ENCODE measurements at places on chromosomes 4 and X.

GRCh38 chrX:104428231-104428630 is 137.8 kb upstream of the IL1RAPL2 start:
- no peak for DNase-seq

- DNase-seq: no peak
Observed at GRCh38 chrX:68938244-68939004, 109.6 kb downstream of the EFNB1 start.

- no peak for DNase-seq
Observed at GRCh38 chr4:152112887-152113286, 352.1 kb upstream of the GATB start.

GRCh38 chrX:149984411-149984810 is 46.1 kb upstream of the EOLA2 start:
- DNase-seq: no peak

DNA sequence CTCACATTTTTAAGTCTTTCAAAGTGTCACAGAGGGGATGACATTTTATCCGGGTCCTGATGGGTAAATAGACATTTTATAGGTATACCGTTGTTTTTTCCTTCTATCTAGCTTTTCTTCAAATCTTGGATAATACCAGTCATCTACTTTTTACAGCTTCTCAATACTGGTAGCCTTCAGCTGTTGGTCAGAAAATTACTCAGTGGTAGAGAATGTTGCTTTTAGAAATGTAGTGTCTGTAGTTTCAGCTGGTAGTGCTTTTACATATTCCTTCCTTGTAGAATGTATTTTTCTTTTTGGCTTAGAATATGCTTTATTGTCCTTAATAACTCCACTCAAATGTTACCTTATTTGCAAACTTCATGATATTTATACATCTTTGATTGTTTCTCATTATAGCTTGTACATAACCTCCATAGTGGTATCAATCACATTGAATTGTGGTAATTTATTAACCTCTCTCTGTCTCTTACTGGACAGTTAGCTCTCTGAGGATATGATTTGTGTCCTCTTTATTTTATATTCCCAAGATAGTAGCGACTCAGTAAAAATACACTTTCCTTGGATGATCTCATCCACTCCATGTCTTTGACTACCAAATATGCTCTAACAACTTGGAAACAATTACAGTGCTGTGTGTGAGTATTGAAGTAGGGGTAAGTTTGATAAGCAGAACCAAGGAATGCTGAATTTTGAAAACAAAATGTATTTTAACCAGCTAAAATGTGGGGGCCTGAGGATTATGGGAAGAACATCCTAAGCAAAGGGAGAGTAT is 53.8 kb downstream of the RAP1GDS1 start:
- no peak for DNase-seq

GRCh38 chr4:151325111-151325948 is at the start of gene SH3D19:
TSS of gene SH3D19 (minus strand) at chr4:151325605. CDS start at chr4:151325352, 253 bp downstream.
- no peak for DNase-seq

DNA sequence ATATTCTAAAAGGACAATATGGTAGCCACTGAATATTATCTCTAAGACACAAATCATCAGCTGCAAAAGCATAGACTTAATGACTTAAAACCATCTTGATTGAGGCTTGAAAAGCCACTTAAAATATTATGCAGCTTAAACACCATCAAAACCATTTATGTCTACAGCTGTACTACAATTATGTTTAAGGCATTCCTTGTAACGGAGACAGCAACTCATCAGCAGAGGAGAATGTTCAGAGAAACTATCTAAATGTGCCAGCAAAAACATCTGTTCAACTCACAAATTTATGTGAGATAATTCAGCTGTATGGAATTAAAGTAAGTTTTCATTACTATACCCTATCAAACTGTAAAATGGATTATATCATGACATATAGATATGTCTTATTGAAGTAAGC is 147.9 kb upstream of the CTSO start:
- DNase-seq: no peak

- DNase-seq: peak; percentile 72
Observed at GRCh38 chr4:86935853-86936733, 1.3 kb downstream of the AFF1 start.

- DNase-seq: no peak
Observed at GRCh38 chr4:89158884-89159503, 47.7 kb downstream of the TIGD2 start.

- no peak for DNase-seq
Observed at GRCh38 chrX:40227125-40227524, 129.4 kb upstream of the BCOR start.

DNA sequence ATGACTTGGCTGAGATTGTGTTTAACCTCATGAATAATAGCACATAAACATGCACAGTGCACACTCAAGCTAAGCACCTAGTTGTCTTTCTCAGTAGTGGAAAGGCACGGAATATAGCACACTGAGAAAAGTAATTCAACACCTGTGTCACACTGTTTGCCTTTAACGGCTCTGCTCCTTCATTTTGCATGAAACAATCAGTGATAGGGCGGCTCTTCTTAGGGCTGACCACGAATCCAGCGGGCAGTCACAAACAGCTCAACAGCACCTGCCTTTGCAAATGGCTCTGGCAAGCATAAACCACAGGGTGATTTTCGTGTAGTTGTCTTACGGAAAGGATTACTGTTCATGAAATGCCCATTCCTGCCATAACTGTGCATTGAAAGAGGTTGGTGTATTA is 954.0 kb upstream of the TENM3 start:
- no peak for DNase-seq

DNA sequence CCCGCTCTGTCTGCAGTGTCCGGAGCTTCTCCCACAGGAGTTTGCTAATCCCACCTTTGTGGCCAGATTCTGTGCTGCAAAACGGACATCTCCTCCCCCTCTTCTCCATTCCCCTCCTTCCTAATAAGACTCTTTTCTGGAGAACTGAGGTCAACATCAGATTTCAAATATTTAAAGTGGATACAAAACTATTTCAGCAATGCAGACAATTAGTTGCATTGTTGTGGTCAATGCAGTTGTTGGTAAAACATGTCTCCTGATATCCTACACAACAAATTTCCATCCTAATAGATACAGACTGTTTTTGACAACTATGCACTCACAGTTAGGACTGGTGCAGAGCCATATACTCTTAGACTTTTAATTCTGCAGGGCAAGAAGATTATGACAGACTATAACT is 5.1 kb upstream of the MCUB start:
- no peak for DNase-seq

DNA sequence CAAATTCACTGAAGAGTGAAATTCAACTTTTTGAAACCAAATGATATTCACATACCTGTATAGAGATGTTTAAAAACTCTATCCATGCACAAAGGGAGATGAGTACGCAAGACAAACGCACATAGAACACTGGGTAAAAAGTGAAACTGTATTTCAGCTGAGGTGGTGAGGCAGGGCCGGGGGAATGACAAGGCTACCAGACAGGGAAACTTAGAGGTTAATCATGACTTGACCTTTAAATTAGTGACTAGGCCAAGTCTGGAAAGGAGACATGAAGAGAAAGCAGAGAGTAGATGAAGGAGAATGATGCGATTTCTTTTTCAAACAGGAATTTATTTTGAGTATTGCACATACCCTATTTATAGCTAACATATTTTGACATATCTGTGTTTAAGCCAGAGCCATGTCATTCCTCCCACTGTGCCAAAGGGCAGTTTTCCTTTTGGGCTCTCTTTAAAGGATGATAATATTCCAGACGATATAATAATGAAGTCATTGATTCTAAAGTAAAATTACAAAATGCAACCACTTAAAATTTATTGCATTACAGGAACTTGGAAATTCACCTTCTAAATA is 49.4 kb downstream of the ARHGEF6 start:
- no peak for DNase-seq

DNA sequence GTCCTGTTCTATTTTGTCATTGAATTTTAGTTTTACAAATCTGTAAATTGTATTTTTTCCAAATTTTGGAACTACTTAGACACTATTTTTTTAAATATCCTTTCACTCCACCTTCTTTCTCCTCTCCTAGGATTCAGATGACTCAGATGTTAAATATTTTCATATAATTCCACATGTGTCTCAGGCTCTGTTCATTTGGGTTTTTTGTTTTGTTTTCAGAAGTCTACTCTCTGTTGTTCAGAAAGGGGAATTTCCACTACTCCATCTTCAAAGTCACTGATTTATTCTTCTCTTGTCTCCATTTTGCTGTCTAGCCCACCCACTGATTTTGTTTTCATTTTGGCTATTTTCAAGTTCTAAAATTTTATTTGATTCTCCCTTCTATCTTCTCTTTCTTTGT is 264.0 kb upstream of the SLIT2 start:
- no peak for DNase-seq

GRCh38 chr4:151922306-151922705 is 161.5 kb upstream of the GATB start:
- DNase-seq: no peak

DNA sequence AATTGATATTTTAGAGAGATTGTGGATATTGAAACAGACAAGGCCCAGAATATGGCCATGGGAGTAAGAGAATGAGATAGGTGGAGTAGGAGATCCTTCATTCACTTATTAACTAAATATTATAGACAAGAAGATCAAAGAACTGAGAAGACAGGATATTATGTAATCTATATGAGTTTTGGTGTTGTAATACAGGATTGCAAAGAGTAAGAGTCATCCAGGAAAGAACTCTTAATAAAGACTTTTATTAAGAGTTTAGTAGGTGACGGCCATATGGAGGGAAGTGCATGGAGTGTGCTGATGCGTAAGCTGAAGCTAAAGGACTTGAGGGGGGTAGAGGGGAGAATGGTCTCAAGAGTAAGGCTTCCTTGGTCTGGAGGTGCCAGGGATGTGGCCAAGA is 153.7 kb downstream of the VEGFC start:
- no peak for DNase-seq

DNA sequence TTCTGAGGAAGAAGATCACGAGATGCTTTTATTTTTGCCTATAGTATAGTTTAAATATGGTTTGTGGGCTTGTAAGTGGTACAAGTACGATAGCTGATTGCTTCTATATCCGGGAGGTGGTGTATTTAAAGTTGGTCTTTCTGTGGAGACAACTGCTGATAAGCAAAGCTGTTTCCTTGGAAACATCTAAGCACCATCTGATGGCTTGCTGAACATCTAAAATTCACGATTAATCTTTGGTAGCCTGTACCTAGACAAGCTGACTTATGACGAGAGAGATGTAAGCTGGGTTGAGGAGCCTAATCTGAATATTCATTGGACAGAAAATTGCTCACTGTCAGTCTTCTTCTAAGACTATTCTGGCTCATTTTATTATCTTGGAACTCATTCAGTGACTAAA is 74.6 kb upstream of the NWD2 start:
- DNase-seq: no peak

DNA sequence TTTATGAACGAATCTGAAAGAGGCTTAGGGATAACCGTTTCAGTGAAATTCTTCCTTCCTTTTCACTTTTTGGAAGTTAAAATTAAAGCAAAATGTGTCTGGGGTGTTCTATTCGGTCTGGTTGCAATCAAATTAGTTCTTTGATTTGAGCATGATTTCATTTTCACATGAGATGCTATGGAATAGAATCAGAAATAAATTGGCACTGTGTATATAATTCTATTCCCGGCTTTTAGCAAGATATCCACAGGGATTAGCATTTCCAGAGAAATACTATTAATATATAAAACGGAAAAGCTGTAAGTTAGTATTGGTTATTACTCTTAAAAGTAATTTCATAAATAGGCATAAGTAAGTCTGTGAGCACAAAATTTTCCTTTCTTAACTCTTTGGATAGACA is 1676.8 kb upstream of the PCDH7 start:
- DNase-seq: no peak

Data from activated T-helper 2 cell treated with anti-CD3 and anti-CD28 coated beads, Interferon-gamma antibody, Interleukin-2, Interleukin-4, amounts not matched to agents 10 μg/mL and 5 μg/mL and 100 μg/mL, durations not matched to agents 14 hours and 24 hours and 36 hours (primary cell).